Activated T-helper 17 cell treated with anti-CD3 and anti-CD28 coated beads, Interleukin-2, amount 50 U/mL, for 72 hours (primary cell): ENCODE measurements at places on chromosomes 3 and 15. TPM values are rescaled to one million over a fixed set of nuclear protein-coding genes. Genes with fewer than 3 reads are reported as not detected.

- peaks cover 93% of the 10 kb centered on the region for H3K36me3 ChIP-seq
- no peaks in the 10 kb centered on the region for H3K27me3 ChIP-seq
- H3K4me3 ChIP-seq = peak overlapping the region; percentile 80
- H3K4me1 ChIP-seq = peaks cover 60% of the 10 kb centered on the region
- H3K27ac ChIP-seq = peak overlapping the region; percentile 94
- no peak for ATAC-seq
These were observed 34.0 kb downstream of the CBLB start for GRCh38 chr3:105834768-105835167.

- ATAC-seq = no peak
- H3K4me1 ChIP-seq = peaks cover 24% of the 10 kb centered on the region
- H3K4me3 ChIP-seq = no peak overlapping the region
- H3K36me3 ChIP-seq = no peaks in the 10 kb centered on the region
- no peak overlapping the region for H3K27ac ChIP-seq
These were observed 20.4 kb upstream of the COPG1 start for GRCh38 chr3:129228891-129229585.

- no peak overlapping the region for H3K4me3 ChIP-seq
- peaks cover 3% of the 10 kb centered on the region for H3K27me3 ChIP-seq
- H3K27ac ChIP-seq = no peak overlapping the region
- H3K4me1 ChIP-seq = peaks cover 4% of the 10 kb centered on the region
These were observed 26.6 kb downstream of the TMEM45A start for GRCh38 chr3:100518983-100519382.

- ATAC-seq = no peak
- H3K36me3 ChIP-seq = no peaks in the 10 kb centered on the region
- peaks cover 14% of the 10 kb centered on the region for H3K4me1 ChIP-seq
- H3K4me3 ChIP-seq = no peak overlapping the region
- no peaks in the 10 kb centered on the region for H3K27me3 ChIP-seq
These were observed 27.6 kb upstream of the SRP14 start for GRCh38 chr15:40066589-40066988.

- H3K27me3 ChIP-seq = peaks cover 5% of the 10 kb centered on the region
- peak; percentile 91 for ATAC-seq
- H3K4me1 ChIP-seq = peaks cover 18% of the 10 kb centered on the region
- H3K27ac ChIP-seq = peak overlapping the region; percentile 37
These were observed 72.9 kb downstream of the CD200 start for GRCh38 chr3:112405845-112406244.

- no peak overlapping the region for H3K27ac ChIP-seq
- H3K36me3 ChIP-seq = no peaks in the 10 kb centered on the region
- H3K4me3 ChIP-seq = no peak overlapping the region
- peaks cover 49% of the 10 kb centered on the region for H3K27me3 ChIP-seq
- no peaks in the 10 kb centered on the region for H3K4me1 ChIP-seq
These were observed 91.1 kb upstream of the TPM1 start for GRCh38 chr15:62951481-62951880.

GRCh38 chr3:141913150-141913811 lies 36.8 kb downstream of the ATP1B3 start:
- peaks cover 100% of the 10 kb centered on the region for H3K36me3 ChIP-seq
- H3K4me3 ChIP-seq = no peak overlapping the region
- ATAC-seq = peak; percentile 94
- no peaks in the 10 kb centered on the region for H3K27me3 ChIP-seq
- H3K4me1 ChIP-seq = peaks cover 11% of the 10 kb centered on the region
- peak overlapping the region; percentile 31 for H3K27ac ChIP-seq

DNA sequence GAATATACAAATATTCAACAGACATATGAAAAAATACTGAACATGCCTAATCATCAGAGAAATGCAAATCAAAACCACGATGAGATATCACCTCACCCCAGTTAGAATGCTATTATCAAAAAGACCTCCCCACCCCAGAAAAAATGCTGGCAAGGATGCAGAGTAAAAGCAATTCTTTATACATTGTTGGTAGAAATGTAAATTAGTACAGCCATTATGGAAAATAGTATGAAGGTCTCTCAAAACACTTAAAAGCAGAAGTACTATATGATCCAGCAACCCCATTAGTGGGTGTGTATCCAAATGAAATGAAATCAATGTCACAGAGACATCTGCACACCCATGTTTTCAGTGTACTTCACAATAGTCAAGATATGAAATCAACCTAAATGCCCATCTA lies 308.7 kb downstream of the CHST2 start:
- no peak overlapping the region for H3K27ac ChIP-seq
- ATAC-seq = no peak

DNA sequence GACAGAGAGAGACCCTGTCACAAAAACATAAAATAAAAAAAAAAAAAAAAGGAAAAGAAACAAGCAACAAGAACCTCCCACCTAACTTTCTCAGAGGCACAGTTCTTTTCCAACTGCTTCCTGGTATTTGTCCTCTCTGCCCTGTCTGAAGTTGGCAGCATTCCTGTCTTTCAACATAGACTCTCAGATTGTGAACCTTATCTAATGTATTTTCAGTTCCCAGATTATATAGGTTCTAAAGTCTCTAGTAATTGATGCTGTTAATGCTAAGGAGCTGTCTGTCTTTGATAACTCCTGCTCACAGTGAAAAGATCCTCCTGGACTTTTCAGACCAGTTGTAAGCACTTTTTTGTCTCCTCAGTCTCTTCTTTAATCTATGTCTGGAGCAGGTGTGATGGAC lies 199.5 kb upstream of the P2RY1 start:
- no peak for ATAC-seq
- H3K4me1 ChIP-seq = no peaks in the 10 kb centered on the region
- H3K4me3 ChIP-seq = no peak overlapping the region
- H3K36me3 ChIP-seq = no peaks in the 10 kb centered on the region
- H3K27me3 ChIP-seq = peaks cover 17% of the 10 kb centered on the region
- H3K27ac ChIP-seq = no peak overlapping the region

- H3K27me3 ChIP-seq = peaks cover 24% of the 10 kb centered on the region
- no peak for ATAC-seq
- no peak overlapping the region for H3K4me3 ChIP-seq
These were observed 282.1 kb downstream of the THSD4 start for GRCh38 chr15:71397377-71397776.

DNA sequence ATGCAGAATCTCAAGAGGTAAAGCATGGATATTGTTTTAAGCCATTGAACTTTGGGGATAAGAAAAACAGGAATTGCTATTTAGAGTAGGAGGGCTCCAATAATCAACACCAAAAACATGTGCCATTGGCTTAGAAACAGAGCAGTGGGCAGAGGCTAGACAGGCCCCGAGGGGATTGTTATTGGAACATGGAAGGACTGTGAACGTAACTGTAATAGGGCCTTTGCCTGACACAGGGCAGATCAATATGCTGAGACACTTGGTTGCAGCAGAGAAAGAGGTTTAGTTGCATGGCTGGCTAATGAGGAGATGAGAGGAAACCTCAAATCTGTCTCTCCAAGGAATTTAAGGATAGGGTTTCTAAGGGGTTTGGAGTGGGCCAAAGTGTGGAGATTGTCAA lies 36.9 kb upstream of the RAF1 start:
- no peak for ATAC-seq
- H3K4me1 ChIP-seq = peaks cover 5% of the 10 kb centered on the region
- peaks cover 4% of the 10 kb centered on the region for H3K27me3 ChIP-seq

GRCh38 chr3:22265403-22265802 lies 514.4 kb upstream of the ZNF385D start:
- no peaks in the 10 kb centered on the region for H3K4me1 ChIP-seq
- no peak overlapping the region for H3K27ac ChIP-seq
- no peaks in the 10 kb centered on the region for H3K27me3 ChIP-seq
- ATAC-seq = no peak

DNA sequence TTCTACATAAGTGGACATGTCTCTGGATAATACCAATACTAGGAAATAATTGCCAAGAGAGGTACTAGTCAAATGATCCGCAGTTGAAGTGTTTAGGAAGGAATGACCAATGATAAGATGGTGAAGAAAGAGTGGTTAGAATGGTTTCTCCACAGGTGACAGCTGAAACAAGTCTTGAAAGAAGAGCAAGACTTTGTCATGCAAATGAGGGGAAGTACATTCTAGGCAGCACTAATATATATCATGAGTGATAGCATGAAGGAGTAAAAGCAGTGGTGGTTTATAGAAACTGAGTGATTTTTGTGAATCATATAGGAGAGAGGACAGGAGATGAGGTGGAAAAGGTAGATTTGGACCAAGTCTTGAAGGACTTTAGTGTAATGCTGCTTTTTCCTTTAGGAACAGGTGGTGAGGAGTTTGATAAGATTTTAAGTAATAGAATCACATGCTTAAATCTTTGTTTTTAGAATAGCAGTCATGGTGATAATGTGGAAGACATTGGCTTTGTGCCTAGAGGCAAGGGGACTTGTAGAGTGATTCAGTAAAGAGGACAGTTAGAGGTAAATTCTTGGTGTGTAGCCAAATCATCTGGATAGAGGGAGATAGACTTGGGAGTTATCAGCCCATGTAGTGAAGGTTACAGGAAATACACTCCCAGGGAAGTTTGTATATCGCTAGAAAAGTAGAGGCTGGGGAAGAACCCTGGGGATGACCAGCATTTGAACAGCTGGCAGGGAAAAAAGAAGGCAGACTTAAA lies 31.9 kb downstream of the SLMAP start:
- no peak overlapping the region for H3K4me3 ChIP-seq
- peak; percentile 96 for ATAC-seq
- H3K36me3 ChIP-seq = no peaks in the 10 kb centered on the region

- peaks cover 31% of the 10 kb centered on the region for H3K27me3 ChIP-seq
- peak; percentile 91 for ATAC-seq
- no peaks in the 10 kb centered on the region for H3K4me1 ChIP-seq
- H3K36me3 ChIP-seq = no peaks in the 10 kb centered on the region
These were observed 17.9 kb upstream of the FAM81A start for GRCh38 chr15:59420108-59420507.

- H3K4me3 ChIP-seq = no peak overlapping the region
- peaks cover 10% of the 10 kb centered on the region for H3K27me3 ChIP-seq
- no peak for ATAC-seq
- H3K4me1 ChIP-seq = no peaks in the 10 kb centered on the region
- no peak overlapping the region for H3K27ac ChIP-seq
- H3K36me3 ChIP-seq = no peaks in the 10 kb centered on the region
These were observed 634.1 kb downstream of the RBMS3 start for GRCh38 chr3:29914861-29915524.

GRCh38 chr3:183388213-183388895 lies 40.1 kb downstream of the MCF2L2 start:
- ATAC-seq = no peak
- H3K4me3 ChIP-seq = no peak overlapping the region
- H3K27ac ChIP-seq = no peak overlapping the region
- H3K36me3 ChIP-seq = peaks cover 18% of the 10 kb centered on the region
- peaks cover 12% of the 10 kb centered on the region for H3K4me1 ChIP-seq

GRCh38 chr3:58640700-58641372 lies 25.7 kb downstream of the FAM3D start:
- H3K4me1 ChIP-seq = no peaks in the 10 kb centered on the region
- peaks cover 7% of the 10 kb centered on the region for H3K27me3 ChIP-seq
- no peak overlapping the region for H3K27ac ChIP-seq
- no peaks in the 10 kb centered on the region for H3K36me3 ChIP-seq
- ATAC-seq = peak; percentile 77

DNA sequence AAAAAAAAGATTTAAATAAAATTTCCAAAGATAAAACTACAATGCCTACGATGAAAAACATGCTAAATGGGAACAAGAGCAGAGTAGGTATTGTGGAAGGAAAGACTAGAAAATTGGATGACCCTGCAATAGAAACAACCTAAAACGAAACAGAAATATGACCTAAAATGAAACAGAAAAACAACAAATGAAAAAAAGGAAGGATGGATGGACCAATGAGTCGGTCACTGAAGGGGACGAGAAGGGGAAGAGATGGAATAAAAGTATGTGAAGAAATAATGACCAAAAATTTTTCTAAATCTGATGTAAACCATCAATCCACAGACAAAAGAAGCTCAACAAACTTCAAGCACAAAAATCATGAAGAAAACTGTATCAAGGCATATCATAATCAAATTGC lies 44.8 kb downstream of the TBC1D2B start:
- peak overlapping the region; percentile 76 for H3K4me3 ChIP-seq
- no peaks in the 10 kb centered on the region for H3K27me3 ChIP-seq
- ATAC-seq = no peak
- H3K4me1 ChIP-seq = peaks cover 52% of the 10 kb centered on the region
- no peak overlapping the region for H3K27ac ChIP-seq

GRCh38 chr3:53501178-53501577 lies 6.8 kb downstream of the CACNA1D start:
- no peaks in the 10 kb centered on the region for H3K4me1 ChIP-seq
- peaks cover 46% of the 10 kb centered on the region for H3K27me3 ChIP-seq
- no peak overlapping the region for H3K27ac ChIP-seq
- no peak for ATAC-seq
- H3K36me3 ChIP-seq = peaks cover 1% of the 10 kb centered on the region
- H3K4me3 ChIP-seq = no peak overlapping the region

DNA sequence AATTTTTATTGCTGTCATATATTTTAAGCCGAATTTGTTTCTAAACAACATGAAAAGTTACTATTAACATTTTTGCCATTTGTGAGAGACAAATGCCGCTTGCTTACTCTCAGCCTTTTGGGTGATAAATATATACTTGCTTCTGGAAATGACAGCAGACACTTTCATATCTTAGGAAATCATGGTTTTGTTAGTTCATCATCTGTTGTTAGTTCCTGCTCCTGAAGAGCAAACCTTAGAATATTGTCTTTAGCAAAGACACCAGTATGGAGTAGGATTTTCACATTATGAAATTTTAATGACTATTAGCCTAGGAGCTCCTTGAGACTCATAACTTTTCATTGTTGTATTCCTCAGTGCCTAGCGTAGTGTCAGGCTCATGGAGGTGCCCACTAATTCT lies 36.0 kb downstream of the RAB8B start:
- H3K4me1 ChIP-seq = peaks cover 47% of the 10 kb centered on the region
- H3K36me3 ChIP-seq = peaks cover 95% of the 10 kb centered on the region

GRCh38 chr3:33750211-33750548 lies 32.1 kb upstream of the CLASP2 start:
- ATAC-seq = no peak
- no peak overlapping the region for H3K4me3 ChIP-seq
- H3K36me3 ChIP-seq = no peaks in the 10 kb centered on the region
- H3K27me3 ChIP-seq = peaks cover 9% of the 10 kb centered on the region

GRCh38 chr3:138451595-138452162 lies 17.3 kb downstream of the ESYT3 start:
- H3K27me3 ChIP-seq = no peaks in the 10 kb centered on the region
- no peak overlapping the region for H3K27ac ChIP-seq
- no peak for ATAC-seq
- peaks cover 6% of the 10 kb centered on the region for H3K4me1 ChIP-seq

GRCh38 chr3:177710506-177710905 lies 513.2 kb upstream of the TBL1XR1 start:
- no peak for ATAC-seq
- H3K27ac ChIP-seq = no peak overlapping the region
- H3K4me1 ChIP-seq = no peaks in the 10 kb centered on the region
- no peaks in the 10 kb centered on the region for H3K36me3 ChIP-seq
- H3K4me3 ChIP-seq = no peak overlapping the region

- peak overlapping the region; percentile 94 for H3K4me3 ChIP-seq
- H3K4me1 ChIP-seq = peaks cover 19% of the 10 kb centered on the region
- peak overlapping the region; percentile 97 for H3K27ac ChIP-seq
- H3K36me3 ChIP-seq = peaks cover 36% of the 10 kb centered on the region
- no peaks in the 10 kb centered on the region for H3K27me3 ChIP-seq
These were observed 975 bp upstream of the FOXP1 start for GRCh38 chr3:71584394-71585011.

HES1 gene
- total RNA-seq = 4.0 TPM

ITIH1 gene
- total RNA-seq = not detected

ANKDD1A gene
- total RNA-seq = 4.3 TPM

NANOGP8 gene
- total RNA-seq = not detected

MYO5C gene
- total RNA-seq = 3.0 TPM

PFN2 gene
- 2.0 TPM for total RNA-seq

FBLN2 gene
- total RNA-seq = 0.19 TPM

RARRES1 gene
- not detected for total RNA-seq

ASB14 gene
- total RNA-seq = not detected

P2RY13 gene
- total RNA-seq = not detected

CORO2B gene
- total RNA-seq = 0.26 TPM

SETD2 gene
- total RNA-seq = 28.8 TPM

B3GALNT1 gene
- total RNA-seq = 5.6 TPM

RBSN gene
- 15.9 TPM for total RNA-seq
